ENCODE measurements at places on chromosomes 2 and 18.

GRCh38 chr2:2665834-2666133 lies 334.7 kb upstream of the MYT1L start:
- no peaks in the 10 kb centered on the region for H3K36me3 ChIP-seq
- no peaks in the 10 kb centered on the region for H3K27me3 ChIP-seq
- no peak overlapping the region for H3K27ac ChIP-seq
- no peak overlapping the region for H3K4me3 ChIP-seq
- H3K4me1 ChIP-seq: peaks cover 23% of the 10 kb centered on the region

DNA sequence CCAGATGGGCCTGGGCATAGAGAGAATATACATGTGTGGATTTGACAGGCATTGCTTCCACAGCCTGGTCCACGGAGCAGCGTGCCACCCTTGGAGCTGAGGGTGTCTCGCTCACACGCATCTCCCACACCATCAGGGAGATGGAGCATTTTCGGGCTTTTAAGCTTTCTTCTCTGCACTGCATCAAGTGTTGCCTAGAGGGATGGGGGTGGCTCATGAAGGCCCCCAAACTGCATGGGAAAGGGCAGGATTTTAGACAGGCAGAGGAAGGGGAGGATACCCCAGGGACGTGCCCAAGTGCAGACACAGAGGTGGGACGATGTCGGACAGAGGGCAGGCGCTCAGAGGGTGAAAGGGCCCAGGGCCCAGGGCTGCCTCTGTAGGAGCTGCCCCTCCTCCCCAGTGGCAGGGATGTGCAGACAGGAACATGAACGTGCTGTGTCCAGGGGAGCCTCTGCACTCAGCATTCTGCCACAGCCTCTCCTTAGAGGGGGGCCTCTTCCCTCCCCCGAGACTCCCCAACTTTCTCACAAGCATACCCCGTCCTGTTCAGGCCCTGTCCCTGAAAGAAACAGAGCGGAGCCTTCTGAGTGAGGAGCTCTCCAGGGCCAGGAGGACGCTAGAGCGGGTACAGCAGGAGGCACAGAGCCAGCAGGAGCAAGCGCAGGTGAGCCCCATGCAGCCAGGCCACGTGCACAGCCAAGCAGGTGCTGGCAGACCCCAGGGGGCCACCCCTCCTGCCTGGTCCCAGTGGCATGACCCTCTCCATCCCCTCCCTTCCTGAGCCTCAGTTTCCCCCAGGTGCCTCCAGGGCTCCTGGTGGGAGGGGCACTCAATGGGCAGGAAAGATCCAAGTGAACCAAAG lies 42.9 kb upstream of the SNED1 start:
- no peak overlapping the region for H3K4me3 ChIP-seq
- H3K36me3 ChIP-seq: no peaks in the 10 kb centered on the region
- H3K4me1 ChIP-seq: peaks cover 13% of the 10 kb centered on the region
- H3K27ac ChIP-seq: no peak overlapping the region

DNA sequence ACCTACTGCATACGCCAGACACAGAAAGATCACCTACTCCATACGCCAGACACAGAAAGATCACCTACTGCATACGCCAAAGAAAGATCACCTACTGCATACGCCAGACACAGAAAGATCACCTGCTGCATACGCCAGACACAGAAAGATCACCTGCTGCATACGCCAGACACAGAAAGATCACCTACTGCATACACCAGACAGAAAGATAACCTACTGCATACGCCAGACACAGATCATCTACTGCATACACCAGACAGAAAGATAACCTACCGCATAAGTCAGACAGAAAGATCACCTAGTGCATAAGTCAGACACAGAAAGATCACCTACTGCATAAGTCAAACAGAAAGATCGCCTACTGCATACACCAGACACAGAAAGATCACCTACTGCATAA lies 25.8 kb downstream of the COA5 start:
- H3K36me3 ChIP-seq: peaks cover 71% of the 10 kb centered on the region
- no peak overlapping the region for H3K27ac ChIP-seq
- H3K4me1 ChIP-seq: no peaks in the 10 kb centered on the region
- no peak for DNase-seq
- no peak overlapping the region for H3K4me3 ChIP-seq

GRCh38 chr18:30177056-30177455 lies 865.5 kb downstream of the DSC3 start:
- H3K27me3 ChIP-seq: no peaks in the 10 kb centered on the region
- H3K27ac ChIP-seq: no peak overlapping the region
- DNase-seq: no peak
- no peak overlapping the region for H3K4me3 ChIP-seq

- no peak overlapping the region for H3K27ac ChIP-seq
- H3K4me1 ChIP-seq: no peaks in the 10 kb centered on the region
- H3K36me3 ChIP-seq: no peaks in the 10 kb centered on the region
- DNase-seq: no peak
- H3K27me3 ChIP-seq: no peaks in the 10 kb centered on the region
These were observed 37.2 kb downstream of the SOX11 start for GRCh38 chr2:5729416-5729815.

DNA sequence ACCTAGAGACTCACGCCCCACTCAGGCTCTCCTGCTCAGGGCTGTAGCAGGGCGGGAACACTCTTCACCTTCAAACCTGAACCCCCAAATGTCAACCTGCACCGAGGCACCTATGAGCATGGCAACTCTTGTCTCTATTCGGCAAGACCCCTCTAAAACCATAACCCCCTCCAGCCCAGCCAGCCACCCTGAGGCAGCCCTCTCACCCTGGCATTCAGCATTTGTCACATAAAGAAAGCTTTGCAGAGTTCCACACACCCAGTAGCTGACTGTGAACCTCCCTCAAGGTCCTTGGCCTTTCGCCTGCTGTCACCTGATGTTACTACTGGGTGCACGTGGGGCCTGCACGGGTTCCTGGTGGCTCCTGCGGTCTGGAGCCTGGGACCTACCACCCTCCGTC lies 97.2 kb upstream of the ALKAL2 start:
- H3K4me1 ChIP-seq: no peaks in the 10 kb centered on the region
- DNase-seq: peak; percentile 68
- no peaks in the 10 kb centered on the region for H3K36me3 ChIP-seq
- peaks cover 10% of the 10 kb centered on the region for H3K27me3 ChIP-seq
- no peak overlapping the region for H3K4me3 ChIP-seq

DNA sequence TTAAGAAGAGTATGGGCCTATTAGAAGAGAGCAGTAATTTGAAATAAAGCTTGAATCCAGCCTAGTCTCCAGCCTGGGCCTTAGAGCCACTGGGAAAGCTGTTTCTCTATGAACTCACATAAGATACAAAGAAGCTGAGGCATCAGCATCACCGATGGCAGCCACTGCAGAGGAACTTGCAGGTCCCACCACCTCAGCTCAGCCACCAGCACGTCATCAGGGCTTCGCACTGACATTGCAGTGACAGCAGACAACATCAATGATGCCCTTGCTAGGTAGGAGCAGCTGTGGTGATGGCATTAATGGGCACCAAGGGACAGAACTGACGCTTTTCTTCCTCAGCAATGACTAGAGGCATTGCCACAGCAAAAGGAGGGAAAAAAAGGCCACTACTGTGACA lies 67.7 kb upstream of the CDC42EP3 start:
- no peaks in the 10 kb centered on the region for H3K27me3 ChIP-seq
- no peaks in the 10 kb centered on the region for H3K36me3 ChIP-seq
- no peak overlapping the region for H3K4me3 ChIP-seq
- DNase-seq: no peak
- no peak overlapping the region for H3K27ac ChIP-seq

DNA sequence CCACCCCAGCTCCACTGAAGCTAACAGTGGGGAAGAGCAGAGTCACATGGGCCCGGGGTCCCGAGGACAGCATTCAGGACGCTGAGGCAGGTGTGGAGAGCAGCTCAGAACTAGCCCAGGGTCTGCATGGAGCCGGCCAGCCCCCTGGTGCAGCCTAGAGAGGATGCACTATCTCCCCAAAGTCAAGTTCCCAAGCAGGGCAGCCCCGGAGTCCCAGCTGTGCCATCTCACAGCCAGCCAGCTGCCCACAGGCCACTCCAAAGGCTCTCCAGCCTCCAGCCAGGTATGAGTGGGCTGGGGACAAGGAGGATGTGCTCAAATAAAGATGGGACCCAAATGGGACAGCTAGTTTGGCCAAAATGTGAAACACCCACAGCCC lies 41.0 kb downstream of the BIN1 start:
- H3K4me1 ChIP-seq: peaks cover 61% of the 10 kb centered on the region
- no peaks in the 10 kb centered on the region for H3K27me3 ChIP-seq
- peaks cover 53% of the 10 kb centered on the region for H3K36me3 ChIP-seq
- DNase-seq: no peak
- peak overlapping the region; percentile 58 for H3K27ac ChIP-seq
- H3K4me3 ChIP-seq: no peak overlapping the region

- H3K4me1 ChIP-seq: no peaks in the 10 kb centered on the region
- DNase-seq: no peak
- H3K27me3 ChIP-seq: no peaks in the 10 kb centered on the region
- H3K36me3 ChIP-seq: no peaks in the 10 kb centered on the region
- no peak overlapping the region for H3K4me3 ChIP-seq
- H3K27ac ChIP-seq: no peak overlapping the region
These were observed 7.8 kb upstream of the KIF5C start for GRCh38 chr2:148867079-148867769.

GRCh38 chr18:58639751-58640427 lies 11.0 kb upstream of the ALPK2 start:
- no peak overlapping the region for H3K4me3 ChIP-seq
- no peaks in the 10 kb centered on the region for H3K4me1 ChIP-seq
- H3K27ac ChIP-seq: no peak overlapping the region
- DNase-seq: no peak
- no peaks in the 10 kb centered on the region for H3K27me3 ChIP-seq

DNA sequence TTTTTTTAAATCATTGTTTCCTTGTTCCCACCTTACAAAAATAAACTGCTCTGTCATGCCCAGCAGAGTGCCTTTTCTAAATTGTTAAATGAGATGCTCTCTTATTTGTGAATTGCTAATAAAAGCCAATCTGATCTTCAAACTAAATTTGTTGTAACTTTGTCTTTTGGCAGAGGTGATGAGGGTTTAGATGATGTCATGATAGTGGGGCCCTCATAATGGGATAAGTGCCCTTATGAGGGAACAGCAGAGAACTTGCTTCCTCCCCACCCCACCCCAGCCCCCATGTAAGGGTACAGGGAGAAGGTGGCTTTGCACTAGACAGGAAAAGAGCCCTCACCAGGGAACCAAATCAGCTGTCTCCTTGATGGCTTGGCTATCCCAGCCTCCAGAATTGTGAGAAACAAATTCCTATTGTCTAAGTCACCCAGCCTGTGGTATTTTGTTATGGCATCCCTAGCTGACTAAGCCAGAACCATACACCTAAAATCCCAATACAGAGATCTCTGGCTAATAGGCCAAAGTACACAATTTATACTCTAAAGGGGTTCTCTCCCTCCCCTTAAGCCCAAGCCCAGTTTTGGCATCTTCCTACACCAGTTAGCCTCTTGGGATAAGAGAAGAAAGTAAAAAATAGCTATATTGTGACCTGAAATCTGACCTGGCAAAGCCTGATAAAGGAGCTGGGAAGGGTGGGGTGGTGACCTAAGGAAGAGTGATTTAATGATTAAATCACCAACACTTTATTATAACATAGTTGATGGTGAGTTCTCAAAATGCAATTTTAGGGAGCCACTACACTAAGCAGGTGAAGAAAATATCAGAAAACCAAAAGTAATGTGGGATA lies 40.3 kb upstream of the HNRNPA3 start:
- no peaks in the 10 kb centered on the region for H3K36me3 ChIP-seq
- no peak overlapping the region for H3K27ac ChIP-seq
- peaks cover 5% of the 10 kb centered on the region for H3K4me1 ChIP-seq
- H3K4me3 ChIP-seq: no peak overlapping the region
- no peak for DNase-seq

DNA sequence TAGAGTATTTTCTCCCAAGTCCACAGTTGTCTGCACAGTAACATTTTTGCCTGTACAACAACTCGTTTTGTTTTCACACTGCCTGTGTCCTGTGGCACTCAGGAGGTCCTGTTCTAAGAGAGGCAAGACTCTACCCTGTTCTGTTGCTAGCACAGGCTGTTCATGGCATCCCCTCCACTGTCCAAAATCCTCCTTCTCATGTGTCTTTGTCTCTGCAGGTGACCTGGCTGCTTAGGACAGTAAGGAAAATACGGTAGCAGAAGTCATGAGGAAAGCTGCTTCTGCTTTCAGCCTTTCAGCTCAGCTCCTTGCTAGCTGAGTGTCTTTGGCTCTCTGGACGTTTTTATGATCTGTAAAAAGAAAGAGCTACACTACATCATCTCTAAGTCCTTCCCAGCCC lies 205.9 kb downstream of the C1D start:
- no peak overlapping the region for H3K27ac ChIP-seq
- no peak overlapping the region for H3K4me3 ChIP-seq
- H3K27me3 ChIP-seq: no peaks in the 10 kb centered on the region
- no peak for DNase-seq
- H3K36me3 ChIP-seq: no peaks in the 10 kb centered on the region
- H3K4me1 ChIP-seq: no peaks in the 10 kb centered on the region

DNA sequence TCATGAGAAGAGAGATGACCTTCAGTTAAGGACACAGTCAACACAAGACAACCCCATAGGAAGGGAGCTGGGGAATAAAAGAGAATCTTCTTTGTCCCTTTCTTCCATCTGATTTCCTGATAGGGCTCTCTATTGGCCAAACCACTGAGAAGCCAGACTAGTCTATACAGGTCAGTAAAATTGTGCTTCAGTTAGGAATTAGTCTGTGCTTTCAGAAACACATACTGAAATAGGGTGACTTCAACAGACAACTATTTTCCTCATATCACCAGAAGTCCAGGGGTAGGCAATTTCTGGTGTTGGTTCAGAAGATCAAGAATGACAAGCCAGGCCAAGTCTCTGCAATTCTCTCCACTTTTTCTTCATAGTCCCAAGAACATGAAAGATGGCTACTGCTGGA lies 151.7 kb upstream of the SP5 start:
- peaks cover 11% of the 10 kb centered on the region for H3K4me1 ChIP-seq
- DNase-seq: no peak
- no peaks in the 10 kb centered on the region for H3K36me3 ChIP-seq

Measured in esophagus muscularis mucosa (tissue), 4 donors.